NCI-H460 (cell line): ENCODE measurements at places on chromosomes 13 and 19. TPM values are rescaled to one million over a fixed set of nuclear protein-coding genes. Genes with fewer than 3 reads are reported as not detected.

The ZNF709 gene
- 0.15 TPM in 1 of 2 replicates, not detected in the other for total RNA-seq

GRCh38 chr13:30908416-30908980 is 2.4 kb downstream of the MEDAG start:
- no peak for DNase-seq

DNA sequence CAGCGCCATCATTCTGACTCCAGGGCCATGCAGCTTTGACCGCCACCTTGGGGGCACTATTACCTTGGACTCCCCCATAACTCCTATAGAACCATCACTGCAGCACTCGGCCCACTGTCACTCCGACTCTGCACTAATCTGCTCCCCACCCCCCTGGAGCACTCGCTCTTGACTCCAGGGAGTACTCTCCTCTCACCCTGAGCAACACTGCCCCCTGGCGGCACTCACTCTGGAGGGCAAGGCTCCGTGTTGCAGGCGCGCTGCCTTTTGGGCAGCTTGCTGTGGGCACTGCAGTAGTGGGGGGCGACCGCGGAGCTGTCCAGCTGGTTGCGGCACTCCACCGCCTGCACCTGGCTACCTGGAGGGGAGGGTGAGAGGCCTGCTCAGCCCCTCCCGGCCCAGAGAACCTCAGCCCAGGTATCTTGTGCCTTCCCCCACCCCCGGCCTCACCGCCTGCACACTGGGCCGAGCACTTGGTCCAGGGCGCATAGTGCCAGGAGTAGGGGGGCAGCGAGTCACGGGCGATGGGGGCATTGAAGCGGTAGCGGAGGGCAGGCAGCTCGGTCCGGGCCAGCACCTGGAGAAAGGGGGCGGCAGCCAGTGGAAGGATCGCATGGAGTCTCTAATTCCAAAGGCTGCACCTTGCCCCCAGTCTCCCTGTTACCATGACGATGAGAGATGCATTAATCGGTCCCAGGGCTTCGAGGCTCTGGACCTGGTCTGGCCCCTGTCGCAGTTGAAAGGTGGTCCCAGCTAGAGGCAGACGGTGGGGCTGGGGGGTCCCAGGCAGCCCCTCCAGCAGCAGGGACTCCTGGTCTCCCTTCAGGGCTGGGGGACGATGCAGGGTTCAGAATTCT is 8.9 kb upstream of the MYO1F start:
- DNase-seq, result peak; percentile 46

The KIR2DL3 gene
- not detected in 2 replicates for total RNA-seq

The VSTM1 gene
- not detected in 2 replicates for total RNA-seq

DNA sequence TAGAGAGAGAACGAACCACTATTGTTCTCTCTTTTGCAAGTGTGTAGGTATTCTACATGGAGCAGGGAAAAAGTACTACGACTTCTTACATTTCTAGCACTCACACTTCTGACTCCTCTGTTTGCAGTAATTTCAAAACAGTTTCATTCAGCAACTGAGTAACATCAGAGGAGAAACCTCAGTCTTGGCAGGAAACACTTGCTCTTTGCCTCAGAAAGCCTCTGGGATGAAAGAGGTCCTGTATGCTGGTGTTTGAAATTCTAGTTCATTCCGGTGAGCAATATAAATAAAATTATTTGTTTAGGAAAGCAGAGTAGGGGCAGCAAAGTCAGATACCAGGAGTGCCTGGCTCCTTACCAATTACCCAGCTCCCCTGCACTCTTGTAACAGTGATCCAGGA is 595.5 kb downstream of the TBC1D4 start:
- DNase-seq, result no peak

GRCh38 chr19:35115177-35115951 is at the start of gene FXYD3:
TSS of gene FXYD3 (plus strand) at chr19:35115823. CDS start at chr19:35119377, 3,554 bp downstream.
- DNase-seq, result no peak

- no peak for DNase-seq
These were observed 9.8 kb downstream of the FZR1 start for GRCh38 chr19:3515891-3516422.

GRCh38 chr13:34349091-34349722 is 531.3 kb downstream of the RFC3 start:
- no peak for DNase-seq

DNA sequence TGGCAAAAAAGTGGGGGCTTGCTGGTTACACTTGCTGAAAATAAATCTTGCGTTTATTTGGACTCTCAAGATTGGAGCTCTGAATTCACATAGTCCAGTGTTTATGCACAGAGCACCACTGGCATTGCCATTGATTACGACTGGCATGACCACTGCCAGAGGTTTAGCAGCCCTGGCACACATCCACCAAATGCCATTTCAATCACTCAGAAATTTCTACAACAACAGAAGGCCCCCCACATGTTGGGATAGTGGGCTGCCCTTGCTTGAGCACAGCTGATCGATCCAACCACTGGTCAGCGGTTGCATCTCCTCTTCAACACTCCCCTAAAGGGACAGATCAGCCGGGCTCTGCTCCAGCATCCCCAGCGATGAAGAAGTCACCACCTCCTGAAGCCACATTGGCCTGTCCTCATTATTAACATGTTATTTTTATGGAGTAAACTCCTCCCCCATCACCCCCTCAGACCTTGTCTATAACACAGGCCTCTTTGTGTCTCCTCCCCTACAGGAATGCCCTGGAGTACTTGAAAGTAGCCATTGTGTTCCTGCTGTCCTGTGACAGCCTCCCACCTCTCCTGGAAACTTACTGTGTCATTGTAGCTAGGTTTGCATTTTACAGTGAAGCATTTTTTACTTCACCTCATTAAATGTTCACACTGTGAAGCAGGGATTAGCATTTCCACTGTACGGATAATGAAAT is 51.3 kb downstream of the CDADC1 start:
- DNase-seq, result no peak

The EDDM13 gene
- not detected in 2 replicates for total RNA-seq

DNA sequence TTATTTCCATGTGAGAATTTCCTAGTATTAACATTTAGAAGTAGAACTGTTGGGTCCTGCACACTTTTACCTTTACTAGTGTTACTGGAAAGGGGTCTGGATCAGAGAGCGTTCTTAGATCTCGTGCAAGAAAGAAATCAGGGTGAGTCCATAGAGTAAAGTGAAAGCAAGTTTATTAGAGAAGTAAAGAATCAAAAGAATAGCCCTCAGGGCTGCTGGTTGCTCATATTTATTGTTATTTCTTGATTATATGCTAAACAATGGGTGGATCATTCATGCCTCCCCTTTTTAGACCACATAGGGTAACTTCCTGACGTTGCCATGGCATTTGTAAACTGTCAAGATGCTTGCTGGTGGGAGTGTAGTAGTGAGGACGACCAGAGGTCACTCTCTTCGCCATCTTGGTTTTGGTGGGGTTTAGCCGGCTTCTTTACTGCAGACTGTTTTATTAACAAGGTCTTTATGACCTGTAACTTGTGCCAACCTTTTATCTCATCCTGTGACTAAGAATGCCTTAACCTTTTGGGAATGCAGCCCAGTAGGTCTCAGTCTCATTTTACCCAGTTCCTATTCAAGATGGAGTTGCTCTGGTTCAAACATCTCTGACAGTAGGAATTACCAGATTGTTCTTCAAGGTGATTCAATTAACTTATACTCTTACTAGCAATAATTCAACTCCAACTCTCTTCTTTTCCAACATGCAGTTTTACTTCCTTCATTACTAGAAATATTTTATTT is 27.4 kb downstream of the NDFIP2 start:
- no peak for DNase-seq

- no peak for DNase-seq
These were observed at the start of gene NFILZ for GRCh38 chr19:8629996-8630683. TSS of gene NFILZ (plus strand) at chr19:8630633. CDS start at chr19:8676766, 46,133 bp downstream.

DNA sequence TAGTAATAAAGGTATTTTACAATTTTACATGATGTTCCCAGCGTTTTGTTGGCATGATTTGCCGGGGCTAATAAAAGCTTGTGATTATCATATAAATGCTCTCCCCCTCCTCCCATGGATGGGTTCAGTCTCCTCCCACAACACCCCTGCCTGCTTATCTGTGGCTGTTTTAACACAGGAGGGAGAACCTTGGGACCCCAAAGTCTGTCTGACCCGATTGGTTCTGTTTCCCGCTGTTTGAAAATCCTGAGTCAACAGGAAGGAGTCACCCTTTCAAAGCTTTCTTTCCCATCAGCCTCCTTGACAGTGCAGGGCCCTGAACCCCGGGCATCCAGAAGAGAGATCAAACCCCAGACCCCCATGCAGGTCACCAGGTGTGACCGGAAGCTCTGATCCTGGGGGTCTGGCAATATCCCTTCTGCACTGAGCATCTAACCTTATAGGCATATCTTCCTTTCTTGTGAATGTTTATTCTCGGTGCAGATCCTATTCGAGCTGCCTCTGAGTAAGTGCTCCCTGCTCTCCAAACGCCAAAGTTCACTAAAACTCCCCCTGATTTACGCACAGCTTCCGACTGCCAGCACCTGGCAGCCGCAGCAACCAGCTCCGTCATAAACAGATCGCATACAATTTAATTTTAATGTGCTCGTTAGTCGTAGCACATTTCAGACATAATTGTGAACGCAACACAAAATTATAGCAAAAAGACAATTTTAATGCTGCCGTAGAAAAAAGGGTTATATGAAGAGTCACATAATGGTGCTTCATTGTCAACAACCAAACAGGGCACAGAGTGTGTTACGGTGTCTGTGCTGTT is 74.8 kb downstream of the TSHZ3 start:
- DNase-seq, result no peak
